CD8-positive, alpha-beta memory T cell (primary cell): ENCODE measurements at places on chromosomes 4 and X. TPM values are rescaled to one million over a fixed set of nuclear protein-coding genes. Genes with fewer than 3 reads are reported as not detected.

Gene NOX1
- not detected for polyA plus RNA-seq

Gene PRKG2
- 0.53 TPM for polyA plus RNA-seq

Gene TMEM154
- 35.1 TPM for polyA plus RNA-seq

Gene SYN1
- polyA plus RNA-seq = 0.94 TPM

Gene GLOD5
- polyA plus RNA-seq = not detected

Gene MSX1
- not detected for polyA plus RNA-seq

Gene CXCL3
- not detected for polyA plus RNA-seq

Gene CT45A8
- not detected for polyA plus RNA-seq

Gene EBP
- 109 TPM for polyA plus RNA-seq

Gene RHOH
- 262 TPM for polyA plus RNA-seq

Gene TMEM150C
- 0.17 TPM for polyA plus RNA-seq

Gene SERTM2
- not detected for polyA plus RNA-seq

Gene IRS4
- polyA plus RNA-seq = not detected

Gene SPATA18
- polyA plus RNA-seq = not detected

Gene CYLC1
- not detected for polyA plus RNA-seq

Gene ZNF674
- 1.3 TPM for polyA plus RNA-seq

Gene HELT
- polyA plus RNA-seq = not detected

Gene ANK2
- not detected for polyA plus RNA-seq

Gene TEX28
- not detected for polyA plus RNA-seq

Gene VCX3A
- polyA plus RNA-seq = not detected

Gene STARD8
- not detected for polyA plus RNA-seq

Gene MAGEC3
- polyA plus RNA-seq = not detected

Gene NALF2
- not detected for polyA plus RNA-seq

Gene F8A3
- polyA plus RNA-seq = 9.2 TPM

Gene MTNR1A
- not detected for polyA plus RNA-seq

Gene NSG1
- 49.8 TPM for polyA plus RNA-seq

Gene ENPP6
- polyA plus RNA-seq = not detected

Gene NXF3
- not detected for polyA plus RNA-seq

Gene CLRN2
- polyA plus RNA-seq = not detected

Gene HHIP
- polyA plus RNA-seq = not detected

Gene SYTL5
- not detected for polyA plus RNA-seq

Gene ATP1B4
- polyA plus RNA-seq = not detected

Gene BEX4
- polyA plus RNA-seq = 60.6 TPM

Gene TEC
- 1.6 TPM for polyA plus RNA-seq

Gene CFP
- 1.4 TPM for polyA plus RNA-seq

Gene SSX4B
- polyA plus RNA-seq = not detected

Gene GRIA2
- polyA plus RNA-seq = not detected

Gene HERC5
- 14.3 TPM for polyA plus RNA-seq

Gene MAGEA2B
- polyA plus RNA-seq = not detected

Gene SULT1E1
- not detected for polyA plus RNA-seq

Gene SERPINA7
- polyA plus RNA-seq = not detected

Gene CT45A3
- polyA plus RNA-seq = not detected

Gene TLR2
- 0.20 TPM for polyA plus RNA-seq

Gene UGT2B10
- not detected for polyA plus RNA-seq

Gene ADH1A
- not detected for polyA plus RNA-seq

Gene SLC34A2
- polyA plus RNA-seq = not detected
